GM23248 (cell line): ENCODE measurements at places on chromosomes 3 and 15. TPM values are rescaled to one million over a fixed set of nuclear protein-coding genes. Genes with fewer than 3 reads are reported as not detected.

The PLA2G4F gene
- not detected in 2 replicates for polyA plus RNA-seq

The GPR62 gene
- 0.09 TPM in 1 of 2 replicates, not detected in the other for polyA plus RNA-seq

The RYR3 gene
- 0.26 and 0.28 TPM in 2 replicates for polyA plus RNA-seq

The MYL3 gene
- 0.68 TPM in 1 of 2 replicates, not detected in the other for polyA plus RNA-seq

The GABRR3 gene
- polyA plus RNA-seq: not detected in 2 replicates

The ATP13A3 gene
- polyA plus RNA-seq: 22.3 and 23.7 TPM in 2 replicates

The ZPLD1 gene
- polyA plus RNA-seq: 0.09 TPM in 1 of 2 replicates, not detected in the other

The CCDC33 gene
- not detected in 2 replicates for polyA plus RNA-seq

The CCR1 gene
- polyA plus RNA-seq: not detected in 2 replicates

The GMNC gene
- 0.27 TPM in 1 of 2 replicates, not detected in the other for polyA plus RNA-seq

The KLF15 gene
- 0.14 TPM in 1 of 2 replicates, not detected in the other for polyA plus RNA-seq

The GASK1A gene
- 0.08 and 0.10 TPM in 2 replicates for polyA plus RNA-seq

The CPLX3 gene
- not detected in 2 replicates for polyA plus RNA-seq

The CFAP91 gene
- not detected in 2 replicates for polyA plus RNA-seq

The NPAP1 gene
- polyA plus RNA-seq: not detected in 2 replicates

The ITPKA gene
- polyA plus RNA-seq: 0.14 TPM in 1 of 2 replicates, not detected in the other

The AMIGO3 gene
- 0.18 and 0.25 TPM in 2 replicates for polyA plus RNA-seq

The SYNPR gene
- polyA plus RNA-seq: not detected in 2 replicates

The DAZL gene
- polyA plus RNA-seq: not detected in 2 replicates

The PLA2G4E gene
- polyA plus RNA-seq: not detected in 2 replicates

The PP2D1 gene
- 0.16 TPM in 1 of 2 replicates, not detected in the other for polyA plus RNA-seq

The CATSPER2 gene
- polyA plus RNA-seq: 1.2 and 1.7 TPM in 2 replicates

The CELF6 gene
- polyA plus RNA-seq: 0.08 TPM in 1 of 2 replicates, not detected in the other

The LRRIQ4 gene
- polyA plus RNA-seq: not detected in 2 replicates

The ZNF620 gene
- 0.42 and 0.86 TPM in 2 replicates for polyA plus RNA-seq

The SMCO1 gene
- polyA plus RNA-seq: not detected in 2 replicates

The AHSG gene
- polyA plus RNA-seq: not detected in 2 replicates

The UNC13C gene
- not detected in 2 replicates for polyA plus RNA-seq

The SLC22A14 gene
- 0.08 TPM in 1 of 2 replicates, not detected in the other for polyA plus RNA-seq

The WWTR1 gene
- polyA plus RNA-seq: 75.7 and 78.2 TPM in 2 replicates

The CGNL1 gene
- polyA plus RNA-seq: 0.04 and 0.11 TPM in 2 replicates

The GNB4 gene
- polyA plus RNA-seq: 42.3 and 47.3 TPM in 2 replicates

The PRR20G gene
- not detected in 2 replicates for polyA plus RNA-seq

The GRK7 gene
- 0.08 TPM in 1 of 2 replicates, not detected in the other for polyA plus RNA-seq

The ARPP21 gene
- polyA plus RNA-seq: not detected in 2 replicates

The IL17RC gene
- polyA plus RNA-seq: 20.5 and 25.3 TPM in 2 replicates

The PLA1A gene
- polyA plus RNA-seq: not detected in 2 replicates

The NEK10 gene
- 1.7 and 3.2 TPM in 2 replicates for polyA plus RNA-seq

The NR2E3 gene
- 0.15 and 0.65 TPM in 2 replicates for polyA plus RNA-seq

The MUC4 gene
- not detected in 2 replicates for polyA plus RNA-seq

The PCBP4 gene
- polyA plus RNA-seq: 40.4 and 45.0 TPM in 2 replicates

The CCK gene
- 0.93 TPM in 1 of 2 replicates, not detected in the other for polyA plus RNA-seq

The TRIM42 gene
- polyA plus RNA-seq: not detected in 2 replicates

The KIF9 gene
- polyA plus RNA-seq: 14.4 and 14.6 TPM in 2 replicates

The LARP6 gene
- polyA plus RNA-seq: 95.9 and 104 TPM in 2 replicates

The CLEC3B gene
- 48.8 and 49.5 TPM in 2 replicates for polyA plus RNA-seq

The PCLAF gene
- polyA plus RNA-seq: 43.2 and 44.5 TPM in 2 replicates

The SLC9C1 gene
- not detected in 2 replicates for polyA plus RNA-seq

The LINS1 gene
- polyA plus RNA-seq: 6.8 and 9.6 TPM in 2 replicates

The ANKRD34C gene
- polyA plus RNA-seq: not detected in 2 replicates

The IQCH gene
- 1.8 and 2.1 TPM in 2 replicates for polyA plus RNA-seq

The LIPH gene
- 0.34 TPM in 2 replicates for polyA plus RNA-seq

The CPEB1 gene
- 5.6 and 5.7 TPM in 2 replicates for polyA plus RNA-seq

The VEPH1 gene
- polyA plus RNA-seq: 35.3 and 36.8 TPM in 2 replicates

The MINAR1 gene
- 0.25 and 0.28 TPM in 2 replicates for polyA plus RNA-seq

The RGMA gene
- polyA plus RNA-seq: 0.65 and 0.84 TPM in 2 replicates

The TGM4 gene
- not detected in 2 replicates for polyA plus RNA-seq
